ENCODE measurements at places on chromosomes 1 and 21.

GRCh38 chr21:27464648-27465047 is 497.8 kb upstream of the ADAMTS5 start:
- DNase-seq, result no peak

- no peak for DNase-seq
These were observed 16.1 kb downstream of the TIE1 start for GRCh38 chr1:43316738-43317520.

- DNase-seq, result no peak
These were observed 209.5 kb downstream of the GRIK1 start for GRCh38 chr21:29730281-29730680.

DNA sequence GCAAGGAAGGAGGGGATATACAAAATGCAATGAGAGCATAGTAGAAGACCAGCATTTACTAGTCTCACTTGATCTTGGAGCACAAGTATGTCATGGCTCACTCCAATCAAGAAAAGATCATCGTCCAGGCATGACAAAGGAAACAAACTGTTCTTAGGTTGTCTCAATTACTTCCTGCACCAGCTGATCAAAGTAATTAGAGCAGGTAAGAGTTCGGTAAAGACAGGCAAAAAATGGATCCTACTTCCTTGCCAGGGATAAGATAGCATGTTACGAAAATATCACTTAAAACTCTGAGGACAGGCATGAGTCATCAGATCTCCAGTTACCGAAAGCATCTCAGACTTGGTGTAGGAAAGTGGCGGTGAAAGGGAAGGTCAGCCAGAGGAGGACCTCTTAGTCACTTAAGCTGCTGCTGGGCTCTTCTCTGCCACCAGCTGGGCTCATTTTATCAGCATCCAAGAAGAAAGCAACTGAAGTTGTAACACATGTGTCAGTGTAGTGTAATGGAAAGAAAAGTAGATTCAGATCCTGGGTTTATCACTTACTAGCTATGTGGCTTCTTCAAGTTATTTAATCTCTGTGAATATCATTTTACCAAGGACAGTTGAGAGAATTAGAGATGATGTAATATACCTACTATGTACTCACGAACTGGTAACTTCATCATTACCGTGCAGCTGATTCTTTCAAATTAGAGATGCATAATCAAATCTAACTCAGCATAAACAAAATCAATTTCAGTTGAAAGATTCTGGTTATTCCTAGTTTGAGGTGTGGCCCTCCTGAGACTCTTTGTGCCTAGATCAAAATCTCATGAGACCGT is 46.8 kb downstream of the XCL1 start:
- no peak for DNase-seq

- no peak for DNase-seq
These were observed 24.7 kb upstream of the CNN3 start for GRCh38 chr1:94951509-94952208.

GRCh38 chr21:30463713-30464112 is 16.5 kb downstream of the KRTAP19-1 start:
- DNase-seq, result peak; percentile 5

GRCh38 chr1:40766017-40766416 is 17.6 kb upstream of the KCNQ4 start:
- DNase-seq, result no peak

DNA sequence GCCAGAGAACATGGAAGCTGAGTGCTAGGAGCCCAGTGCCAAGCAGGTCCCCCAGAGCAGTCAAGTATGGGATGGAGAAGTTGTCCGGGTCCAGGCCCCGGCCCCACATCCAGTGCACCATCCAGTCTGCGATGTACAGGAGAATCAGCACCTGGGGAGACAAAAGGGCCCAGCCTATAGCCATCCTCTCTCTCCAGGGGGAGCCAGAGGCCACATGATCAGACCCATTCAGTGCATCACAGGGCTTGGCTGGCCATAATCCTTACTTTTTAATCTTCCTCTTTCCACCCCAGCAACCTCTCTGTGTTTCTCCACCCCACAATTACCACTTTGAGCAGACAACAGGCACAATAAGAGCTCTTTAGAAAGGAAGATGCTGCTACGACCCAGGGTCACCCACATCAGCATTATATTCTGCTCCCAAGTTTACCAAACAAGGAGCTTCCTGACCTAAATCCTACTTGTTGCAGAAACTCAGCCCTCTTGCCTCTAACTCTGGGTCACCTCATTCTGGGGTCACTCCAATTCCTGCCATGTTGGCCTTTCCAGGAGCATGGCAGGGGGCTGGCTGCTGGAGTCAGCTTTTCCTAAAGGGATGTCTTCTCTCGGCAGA is 16.4 kb upstream of the RAB29 start:
- peak; percentile 60 for DNase-seq

- no peak for DNase-seq
These were observed 7.5 kb downstream of the DYRK1A start for GRCh38 chr21:37374027-37374426.

DNA sequence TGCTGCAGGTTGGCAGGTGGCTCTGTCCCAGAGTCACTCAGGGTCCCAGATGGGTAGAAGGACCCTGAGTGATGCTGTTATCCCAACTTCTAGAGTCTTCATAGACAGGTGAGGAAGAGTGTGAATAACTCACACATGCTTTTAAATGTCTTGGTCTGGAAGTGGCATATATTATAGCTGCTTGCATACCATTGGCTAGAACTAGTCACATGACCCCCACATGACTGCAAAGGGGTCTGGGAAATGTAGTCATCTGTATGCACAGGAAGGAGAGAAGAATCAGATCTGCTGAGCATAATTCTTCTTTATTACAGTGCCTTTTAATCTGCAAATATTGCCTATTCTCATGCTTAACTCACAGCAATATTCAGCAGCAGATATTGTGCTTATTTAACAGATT is 28.2 kb upstream of the KLHDC7A start:
- no peak for DNase-seq

DNA sequence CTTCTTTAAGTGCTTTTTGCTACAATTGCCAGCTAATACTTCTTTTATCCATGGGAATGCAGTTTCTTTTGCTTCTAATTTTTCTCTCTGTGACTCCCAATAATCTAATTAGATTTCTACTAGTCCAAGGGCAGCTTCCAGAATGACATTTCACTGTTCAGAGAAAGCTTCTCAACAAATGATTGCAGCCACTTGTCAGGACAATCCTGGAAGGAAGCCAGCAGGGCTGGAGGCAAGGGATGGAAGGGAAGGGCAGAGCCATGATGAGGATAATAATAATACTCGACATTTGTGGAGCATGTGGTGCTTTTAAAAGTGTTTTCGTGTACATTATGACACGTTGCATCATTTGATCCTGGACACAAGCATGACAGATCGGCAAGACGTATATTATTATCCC is 19.4 kb downstream of the F11R start:
- no peak for DNase-seq

DNA sequence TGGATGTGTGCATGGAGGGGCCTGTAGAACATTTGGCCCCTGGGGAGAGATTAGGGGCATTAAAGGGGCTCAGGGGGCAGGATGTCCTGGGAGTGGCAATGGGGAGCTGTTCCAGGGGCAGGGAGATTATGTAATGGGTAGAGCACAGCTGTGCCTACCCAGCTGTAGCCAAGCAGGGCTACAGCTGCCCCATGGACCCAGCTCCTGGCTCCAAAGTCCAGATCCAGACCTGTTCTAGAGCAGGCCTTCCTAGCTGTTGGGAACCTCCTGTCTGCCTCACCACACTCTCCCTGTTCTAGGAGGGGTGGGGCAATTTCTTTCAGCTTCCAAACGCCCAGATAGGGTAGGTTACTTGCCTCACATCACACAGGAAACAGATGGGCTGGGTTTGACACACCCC is 5.6 kb downstream of the RPS6KA1 start:
- DNase-seq, result no peak

- no peak for DNase-seq
These were observed 284.9 kb downstream of the GRIK1 start for GRCh38 chr21:29654855-29655254.

DNA sequence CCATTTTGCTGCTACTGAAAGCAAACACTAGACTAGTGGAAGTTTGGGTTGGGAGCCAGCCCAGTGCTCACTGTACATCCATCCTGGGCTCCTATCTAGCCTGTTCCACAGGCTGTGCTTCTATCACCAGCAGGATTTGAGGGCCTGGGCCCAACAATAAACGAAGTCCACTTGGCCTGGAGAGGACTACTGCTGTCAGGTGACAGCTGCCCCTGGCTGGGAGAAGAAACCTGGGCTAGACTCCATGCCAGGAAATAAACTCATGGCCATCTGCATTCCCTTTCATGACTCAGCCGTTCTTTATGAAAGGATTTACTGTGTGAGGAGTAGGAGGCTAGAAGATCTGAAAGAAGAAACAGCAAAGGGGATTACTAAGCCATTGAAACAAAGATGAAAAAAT is 35.5 kb downstream of the COLGALT2 start:
- no peak for DNase-seq

DNA sequence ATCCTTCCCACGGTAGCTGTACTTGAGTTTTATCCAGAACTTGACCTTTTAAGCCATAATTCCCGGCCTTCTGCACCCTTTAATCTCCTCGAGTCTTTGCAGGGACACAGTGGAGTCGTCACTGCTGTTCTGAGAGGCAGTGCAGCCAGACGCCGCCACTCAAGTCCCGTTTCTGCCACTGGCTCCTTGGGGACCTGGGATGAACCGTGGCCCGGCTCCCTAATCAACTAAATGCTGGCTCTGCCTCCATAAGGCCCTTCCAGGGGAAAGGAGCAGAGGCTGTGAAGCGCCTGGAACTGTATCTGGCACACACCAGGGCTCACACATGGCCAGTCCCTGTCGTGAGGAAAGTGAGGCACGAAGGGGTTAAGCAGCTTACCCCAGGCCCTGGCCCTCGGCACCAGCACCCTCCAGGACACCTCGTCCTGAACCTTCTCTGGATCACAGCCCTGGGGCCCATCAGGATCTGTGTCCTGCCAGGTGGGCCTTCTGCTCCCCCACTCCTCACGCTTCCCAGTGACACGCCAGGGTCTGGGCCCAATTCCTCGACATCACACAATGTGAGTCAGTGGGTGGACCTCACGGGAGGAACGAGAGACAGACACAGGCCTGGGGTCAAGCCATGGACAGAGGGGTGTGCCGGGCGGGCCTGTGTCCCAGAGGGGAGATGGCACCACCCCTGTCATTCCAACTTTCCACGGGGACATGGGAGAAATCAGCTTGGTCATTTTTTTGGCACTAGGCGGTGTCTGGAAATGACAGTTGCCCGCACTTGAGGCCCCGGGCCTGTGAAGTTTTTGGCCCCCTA is 23.5 kb upstream of the C1orf174 start:
- DNase-seq, result no peak
